Thymus (tissue), 14 donors: ENCODE measurements at places on chromosomes 13 and 19. TPM values are rescaled to one million over a fixed set of nuclear protein-coding genes. Genes with fewer than 3 reads are reported as not detected.

GRCh38 chr13:67518785-67519184 is 288.6 kb upstream of the PCDH9 start:
- no peak overlapping the region for H3K4me3 ChIP-seq
- H3K27ac ChIP-seq, result no peak overlapping the region
- no peaks in the 10 kb centered on the region for H3K27me3 ChIP-seq
- no peaks in the 10 kb centered on the region for H3K4me1 ChIP-seq
- DNase-seq, result no peak

GRCh38 chr19:15126131-15126910 is 19.1 kb downstream of the SYDE1 start:
- no peaks in the 10 kb centered on the region for H3K27me3 ChIP-seq
- peaks cover 8% of the 10 kb centered on the region for H3K4me1 ChIP-seq
- peak overlapping the region; percentile 67 for H3K4me3 ChIP-seq
- no peak for DNase-seq
- H3K36me3 ChIP-seq, result peaks cover 10% of the 10 kb centered on the region

DNA sequence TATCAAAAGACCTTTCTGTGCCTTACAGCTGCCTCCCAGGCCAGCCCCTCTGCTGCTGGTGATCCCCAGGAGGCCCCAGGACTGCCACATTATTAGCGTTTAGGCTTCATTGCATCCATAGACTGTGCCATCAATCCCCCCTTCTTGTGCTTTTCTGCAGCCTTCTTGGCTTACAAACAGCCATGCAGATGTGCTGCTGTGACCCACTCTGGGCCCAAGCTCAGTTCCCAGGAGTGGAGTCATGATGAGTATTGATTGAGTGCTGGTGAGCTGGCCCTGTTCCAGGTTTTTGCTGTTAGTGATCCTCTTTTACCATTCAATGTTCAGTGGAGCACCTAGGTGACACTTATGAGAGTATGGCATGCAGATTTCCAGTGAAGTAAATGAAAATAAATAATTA is 59.9 kb upstream of the SLAIN1 start:
- no peak overlapping the region for H3K27ac ChIP-seq
- no peaks in the 10 kb centered on the region for H3K4me1 ChIP-seq
- H3K4me3 ChIP-seq, result no peak overlapping the region
- no peaks in the 10 kb centered on the region for H3K36me3 ChIP-seq
- no peak for DNase-seq

DNA sequence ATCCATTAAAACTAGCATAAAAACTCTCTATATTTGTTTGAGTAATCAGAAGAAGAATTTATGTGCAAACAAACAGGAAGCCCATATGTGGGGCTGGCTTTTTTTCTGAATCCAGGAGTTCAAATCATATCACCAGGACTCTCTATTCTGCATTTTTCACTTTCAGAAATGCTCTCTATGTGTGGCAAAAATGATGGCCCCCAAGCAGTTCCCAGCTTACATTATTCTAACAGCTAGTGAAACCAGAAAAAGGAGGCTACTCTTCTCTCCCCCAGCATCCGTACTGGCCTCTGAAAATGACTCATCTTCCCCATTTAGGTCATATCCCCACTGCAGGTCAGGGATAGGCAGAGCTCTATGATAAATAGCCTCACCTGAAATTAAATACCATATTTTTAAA is 20.4 kb downstream of the RBM26 start:
- H3K4me3 ChIP-seq, result no peak overlapping the region
- no peaks in the 10 kb centered on the region for H3K27me3 ChIP-seq
- H3K4me1 ChIP-seq, result peaks cover 3% of the 10 kb centered on the region
- no peaks in the 10 kb centered on the region for H3K36me3 ChIP-seq

- H3K27ac ChIP-seq, result no peak overlapping the region
- H3K27me3 ChIP-seq, result peaks cover 5% of the 10 kb centered on the region
- H3K4me3 ChIP-seq, result no peak overlapping the region
- DNase-seq, result no peak
- H3K4me1 ChIP-seq, result peaks cover 6% of the 10 kb centered on the region
Observed at GRCh38 chr19:58453743-58454142, 2.3 kb downstream of the ZNF324B start.

RXFP2 gene
- polyA plus RNA-seq, result not detected

ENOX1 gene
- polyA plus RNA-seq, result 5.7 TPM

TMPRSS9 gene
- polyA plus RNA-seq, result 0.18 TPM

CPT1C gene
- 3.5 TPM for polyA plus RNA-seq

PSG11 gene
- 0.07 TPM for polyA plus RNA-seq
